ENCODE measurements at places on chromosomes 5 and 9.

GRCh38 chr9:69121155-69122081 is 52.7 kb upstream of the TJP2 start:
- DNase-seq: no peak

DNA sequence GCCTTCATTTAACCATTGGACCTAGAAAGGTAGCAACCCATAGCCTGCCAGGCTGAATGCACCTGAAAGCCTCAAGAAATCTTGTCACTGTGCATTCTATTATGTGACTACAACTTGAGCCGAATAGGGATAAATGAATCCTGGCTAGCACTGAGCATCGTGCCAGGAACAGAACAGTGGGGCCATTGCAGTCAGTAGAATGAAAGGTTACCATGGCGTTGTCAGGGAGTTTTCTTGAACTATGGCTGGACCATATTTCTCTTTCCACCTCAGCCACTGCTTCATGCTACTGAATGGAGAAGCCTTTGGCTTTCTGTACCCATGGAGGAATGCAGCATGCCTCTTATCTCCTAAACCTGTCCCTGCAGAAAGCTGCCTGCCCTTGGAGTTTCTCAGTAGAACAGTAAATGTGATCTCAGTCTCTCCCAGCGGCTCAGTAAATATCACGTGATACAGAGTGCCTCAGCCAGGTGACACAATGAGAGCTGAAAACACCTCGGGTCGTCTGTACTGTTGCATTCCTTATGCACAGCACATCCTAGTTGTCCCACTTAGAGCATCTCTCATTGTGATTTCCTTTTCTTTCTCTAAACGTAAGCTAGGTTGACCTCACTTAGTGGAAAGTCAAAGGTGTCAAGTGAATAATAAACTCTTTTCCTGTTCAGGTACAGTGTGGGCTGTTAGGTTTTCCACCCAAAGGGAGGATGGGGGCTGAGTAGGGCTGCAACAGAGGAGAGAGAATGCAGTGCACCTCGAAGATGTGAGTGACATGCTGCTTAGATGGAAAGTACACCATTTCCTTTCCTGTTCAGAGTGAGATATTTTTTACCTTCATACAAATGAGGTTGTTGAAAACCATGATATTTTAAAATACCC is 115.3 kb downstream of the MACIR start:
- no peak for DNase-seq

DNA sequence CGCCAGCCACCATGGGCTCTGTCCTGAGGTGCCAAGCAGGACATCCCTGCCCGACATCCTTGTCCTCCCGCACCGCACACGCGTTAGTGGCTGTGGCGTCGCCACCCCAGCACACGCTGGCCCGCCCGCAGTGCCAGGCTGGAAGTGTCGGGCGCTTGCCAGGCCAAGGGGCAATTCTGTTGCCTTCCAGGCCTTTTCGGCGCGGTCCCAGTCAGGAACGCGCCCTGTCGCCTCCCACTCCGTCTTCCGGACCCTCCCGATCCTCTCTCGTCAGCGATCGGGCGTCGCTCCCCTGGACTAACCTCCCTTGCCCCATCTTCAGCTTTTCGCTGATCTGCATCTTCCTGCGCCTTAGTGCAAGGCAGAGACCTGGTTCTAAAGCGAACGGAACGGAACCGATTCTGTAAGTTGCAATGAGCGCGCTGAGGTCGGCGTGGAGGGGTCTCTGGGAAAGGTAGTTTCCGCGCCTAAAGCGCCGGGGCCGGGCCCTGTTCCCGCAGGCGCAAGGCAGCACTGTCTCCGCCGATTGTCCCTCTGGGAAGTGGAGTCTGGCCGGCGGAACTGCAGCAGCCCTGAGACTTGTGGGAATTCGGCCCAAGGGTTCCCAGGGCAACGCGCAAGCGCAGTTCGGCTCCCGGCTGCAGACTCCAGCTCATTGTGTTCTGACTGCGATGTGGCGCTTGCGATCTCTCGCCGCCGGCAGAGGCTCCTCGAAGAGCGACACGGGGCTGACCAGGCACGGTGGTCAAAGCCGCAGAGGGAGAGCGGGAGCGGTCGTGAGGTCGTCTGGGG is at the start of gene ZNF454:
TSS of gene ZNF454 (plus strand) at position 630 of the 792 bp plus-strand sequence. CDS start 1,594 bp downstream, outside the sequence.
- DNase-seq: no peak

GRCh38 chr9:134025606-134026541 is 593 bp downstream of the BRD3OS start:
- peak; percentile 30 for DNase-seq

GRCh38 chr9:91178281-91179236 is 183.2 kb downstream of the AUH start:
- no peak for DNase-seq

DNA sequence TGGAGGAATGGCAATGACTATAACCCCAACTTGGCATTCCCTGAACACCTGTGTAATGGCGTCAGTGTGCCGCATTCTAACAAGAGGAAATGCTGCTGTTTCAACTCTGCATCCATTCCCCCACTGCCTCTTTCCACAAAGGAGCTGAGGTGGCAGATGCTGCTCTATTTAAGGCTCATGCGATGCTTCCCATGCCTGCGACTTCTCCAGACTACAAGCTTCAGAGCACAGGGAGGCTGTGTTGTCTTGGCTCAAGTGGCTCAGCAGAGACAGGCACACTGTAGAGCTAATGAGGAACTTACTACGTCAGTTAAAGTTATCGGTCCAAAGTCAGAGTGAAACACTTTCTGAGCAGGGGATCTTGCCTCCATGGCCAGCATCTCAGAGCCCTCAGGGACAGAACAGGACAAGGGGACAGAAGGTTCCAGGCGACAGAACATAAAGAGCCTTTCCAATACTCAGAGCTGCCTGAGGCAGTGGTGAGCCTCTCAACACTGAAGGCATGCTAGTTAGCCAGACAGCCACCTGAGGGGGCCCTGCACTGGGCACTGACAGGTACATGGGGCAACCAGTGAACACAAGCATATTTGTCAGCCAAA is 21.8 kb downstream of the TNIP1 start:
- DNase-seq: no peak

DNA sequence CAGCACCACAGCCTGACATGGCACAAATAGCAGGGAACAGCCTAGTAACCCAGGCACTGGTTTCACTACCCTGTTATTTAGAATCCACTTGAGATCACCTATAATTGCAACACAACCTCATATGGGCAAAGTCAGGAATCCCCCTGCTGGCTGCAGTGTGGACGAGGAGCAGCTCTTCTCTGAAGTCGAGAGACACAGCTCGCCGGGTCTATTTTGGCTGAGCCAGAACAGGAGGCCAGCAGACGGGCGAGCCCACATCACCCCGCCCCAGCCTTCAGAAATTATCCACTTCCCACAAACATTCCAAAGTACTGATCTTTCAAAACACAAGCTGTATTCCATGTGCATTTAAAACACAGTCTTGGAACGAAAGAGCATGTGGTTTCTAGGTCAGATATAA is 179.0 kb downstream of the ROR2 start:
- no peak for DNase-seq

GRCh38 chr5:64273276-64273675 is 107.6 kb downstream of the RNF180 start:
- DNase-seq: no peak

- no peak for DNase-seq
Observed at GRCh38 chr5:89723907-89724306, 685.6 kb downstream of the CETN3 start.

GRCh38 chr9:85586684-85587083 is 155.1 kb downstream of the AGTPBP1 start:
- no peak for DNase-seq

DNA sequence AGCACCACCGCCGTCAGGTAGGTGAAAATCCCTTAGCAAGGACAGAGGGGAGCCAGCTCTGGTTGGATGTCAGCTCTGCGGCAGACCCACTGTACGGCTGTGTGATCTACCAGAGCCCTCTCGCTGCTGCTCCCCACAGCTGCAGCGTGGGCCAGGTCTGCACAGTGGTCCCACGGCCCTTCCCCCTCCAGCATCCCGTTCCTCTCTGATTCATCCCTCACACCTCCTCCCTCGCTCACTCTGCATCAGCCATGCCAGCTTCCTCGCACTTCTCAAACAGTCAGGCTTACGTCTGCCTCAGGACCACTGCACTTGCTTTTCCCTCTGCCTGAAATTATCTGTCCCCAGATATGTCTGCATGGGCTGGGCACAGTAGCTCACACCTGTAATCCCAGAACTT is 26.6 kb upstream of the CFAP157 start:
- DNase-seq: no peak

DNA sequence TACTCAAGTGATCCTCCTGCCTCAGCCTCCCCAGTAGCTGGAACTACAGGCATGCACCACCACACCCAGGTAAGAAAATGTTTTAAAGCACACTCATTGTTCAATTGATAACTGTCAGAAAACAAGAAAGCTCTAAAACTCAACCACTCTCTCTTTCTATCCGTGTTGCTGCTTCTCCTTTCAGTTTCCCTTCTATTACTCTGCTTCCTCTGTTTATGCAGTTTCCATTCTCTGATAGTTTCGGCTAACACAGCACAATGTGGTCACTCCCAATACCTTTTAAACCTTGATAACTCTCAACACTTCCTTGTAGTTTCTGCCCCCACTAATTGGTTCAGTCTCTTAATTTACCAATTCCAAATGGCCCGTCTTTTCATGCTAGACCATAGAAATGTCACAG is 59.2 kb upstream of the NR4A3 start:
- DNase-seq: no peak

- DNase-seq: no peak
Observed at GRCh38 chr9:79609468-79610018, 37.8 kb downstream of the TLE4 start.

DNA sequence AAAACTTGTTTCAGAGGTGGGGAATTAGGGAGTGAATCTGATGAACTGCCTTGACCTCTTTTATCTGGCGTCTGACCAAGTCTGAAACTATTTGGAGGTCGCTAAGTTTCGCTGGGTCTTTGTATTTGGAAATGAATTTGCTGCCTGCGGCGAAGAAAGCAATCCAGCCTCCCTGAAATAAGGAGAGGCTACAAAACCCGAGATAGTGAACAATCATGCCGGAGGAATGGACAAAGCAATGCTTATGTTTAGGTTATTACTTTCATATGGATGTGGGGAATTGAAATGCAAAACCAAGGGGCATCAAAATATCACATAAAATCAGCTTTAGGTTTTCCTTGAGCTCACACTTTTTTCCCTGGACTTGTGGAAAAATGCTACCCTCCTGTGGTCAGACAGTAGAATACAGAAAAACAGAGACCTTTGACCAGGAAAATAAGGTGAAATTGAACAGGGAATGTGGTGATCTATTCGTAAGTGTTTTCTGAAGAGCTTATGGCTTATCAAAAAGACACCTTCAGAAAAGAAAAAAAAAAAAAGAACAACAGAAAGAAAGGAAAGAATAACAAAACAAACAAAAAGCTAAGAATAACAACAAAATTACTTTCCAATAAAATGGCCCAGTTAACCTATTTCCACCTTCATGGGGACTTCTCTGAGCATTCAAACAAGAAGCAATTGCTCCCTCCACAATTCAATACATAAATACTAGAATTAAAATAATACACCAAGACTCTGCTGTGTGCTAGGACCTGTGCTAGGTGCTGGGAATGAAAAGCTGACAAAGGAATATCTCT is 68.6 kb upstream of the DPYSL3 start:
- DNase-seq: no peak

DNA sequence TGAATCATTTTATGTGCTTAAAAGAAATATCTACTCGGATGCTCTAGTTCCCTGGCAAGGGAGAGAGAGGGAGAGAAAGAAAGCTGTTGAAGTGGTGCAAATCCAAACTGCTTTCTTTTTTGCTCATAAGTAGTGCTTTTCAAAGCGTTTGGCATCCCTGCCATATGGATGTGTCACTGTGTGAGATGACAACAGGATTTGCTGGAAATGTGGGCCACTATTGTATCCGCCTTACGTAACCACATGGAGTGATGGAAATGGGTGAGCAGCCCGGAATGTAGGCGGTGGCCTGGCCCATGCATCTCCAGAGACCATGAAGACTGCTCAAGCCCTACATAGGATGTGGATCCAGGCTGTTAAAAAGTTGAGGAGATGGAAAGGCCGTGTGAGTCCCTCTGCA is 30.8 kb downstream of the TJP2 start:
- DNase-seq: no peak

DNA sequence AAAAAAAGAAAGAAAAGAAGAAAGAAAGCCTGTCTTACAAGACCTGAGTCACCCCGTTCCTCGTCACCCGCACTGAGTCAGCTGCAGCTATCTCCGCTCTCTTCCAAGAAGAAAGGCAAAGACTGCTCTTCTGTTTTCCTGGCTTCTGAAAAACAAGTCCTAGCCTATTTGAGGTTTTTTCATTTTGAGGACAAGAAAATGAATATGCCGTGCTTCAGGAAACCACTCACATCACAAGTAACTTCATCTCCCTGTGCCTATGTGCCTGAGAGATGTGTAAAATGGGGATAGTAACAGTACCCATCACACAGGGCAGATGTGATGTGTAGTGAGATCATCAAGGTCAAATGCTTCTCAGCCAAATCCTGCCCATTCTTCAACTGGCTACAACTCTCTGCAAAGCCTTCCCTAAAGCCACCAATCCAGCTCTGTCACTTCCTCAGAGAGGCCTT is 78.4 kb downstream of the GLDC start:
- DNase-seq: no peak

GRCh38 chr9:117250610-117251215 is 164.1 kb downstream of the ASTN2 start:
- no peak for DNase-seq

GRCh38 chr9:76600007-76600615 is 141.1 kb downstream of the GCNT1 start:
- DNase-seq: no peak

- no peak for DNase-seq
Observed at GRCh38 chr5:63843190-63843589, 119.1 kb downstream of the HTR1A start.

- no peak for DNase-seq
Observed at GRCh38 chr5:83197326-83197967, 120.1 kb downstream of the XRCC4 start.

DNA sequence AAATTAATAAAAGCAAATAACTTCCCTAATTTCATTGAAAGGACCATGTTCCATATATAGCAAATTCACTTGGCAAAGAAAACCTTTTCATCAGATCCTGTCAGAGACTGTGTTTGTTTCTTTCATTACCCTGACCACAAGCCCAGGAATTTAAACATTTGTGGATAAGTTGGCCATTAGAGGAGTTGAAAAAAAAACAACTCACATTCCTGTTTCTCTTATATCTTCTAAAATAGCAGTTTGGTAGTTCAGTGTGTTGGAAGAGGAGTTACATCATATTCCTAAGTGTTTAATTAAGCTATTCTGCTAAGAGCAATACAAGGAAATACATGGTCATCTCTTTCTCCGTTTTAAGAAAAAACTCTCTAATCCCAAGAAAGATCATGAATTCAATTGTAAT is 505.6 kb downstream of the TLE1 start:
- no peak for DNase-seq

- DNase-seq: no peak
Observed at GRCh38 chr9:83794051-83794450, 23.5 kb downstream of the GKAP1 start.

DNA sequence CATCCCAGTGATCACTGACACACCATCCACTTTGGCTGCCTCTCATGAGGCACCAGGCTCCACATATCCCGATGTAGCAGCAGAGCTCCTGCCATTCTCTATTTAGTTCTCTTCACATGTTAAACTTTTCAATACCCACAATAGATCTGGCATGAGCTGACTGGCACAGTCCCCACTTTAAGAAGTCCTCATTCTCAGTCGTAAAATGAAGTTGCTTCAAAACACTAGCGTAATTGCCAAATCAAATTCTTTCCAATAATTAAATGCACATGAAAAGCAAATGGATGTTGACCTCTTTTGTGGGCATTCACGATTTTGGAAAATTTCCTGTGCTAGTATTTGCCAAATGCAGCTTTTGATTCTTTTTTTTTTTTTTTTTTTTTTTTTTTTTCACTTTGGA is 32.4 kb downstream of the HAPLN1 start:
- no peak for DNase-seq

All from T-helper 1 cell (primary cell).